ENCODE measurements at places on chromosomes 6 and 20.

GRCh38 chr6:92710048-92710447 lies 709.3 kb downstream of the EPHA7 start:
- no peak for DNase-seq

DNA sequence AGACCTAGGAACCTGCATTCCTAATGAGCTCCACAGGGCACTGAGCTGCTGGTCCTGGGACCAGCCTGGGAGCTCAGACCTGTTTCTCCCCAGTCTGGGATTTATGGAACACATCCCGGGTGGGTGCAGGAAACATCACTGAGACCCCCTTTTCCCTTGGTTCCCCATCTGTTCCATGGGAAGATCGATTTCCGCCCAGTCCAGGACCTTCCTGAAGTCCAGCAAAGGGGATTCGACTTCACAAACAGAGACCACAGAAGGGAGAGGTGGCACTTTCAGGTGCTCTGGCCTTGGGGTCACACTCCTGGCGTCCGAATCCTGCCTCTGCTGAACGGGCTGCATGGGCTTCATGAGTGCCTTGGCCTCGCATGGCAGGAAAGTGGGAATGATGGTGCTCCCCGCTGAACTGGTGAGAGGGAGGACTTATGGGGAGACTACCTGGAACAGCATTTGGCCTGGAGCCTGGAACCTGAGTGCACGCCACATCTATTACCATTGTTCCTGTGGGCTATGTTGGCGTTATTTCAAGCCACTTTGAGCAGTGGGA lies 296.3 kb downstream of the TAF4 start:
- DNase-seq, result no peak

DNA sequence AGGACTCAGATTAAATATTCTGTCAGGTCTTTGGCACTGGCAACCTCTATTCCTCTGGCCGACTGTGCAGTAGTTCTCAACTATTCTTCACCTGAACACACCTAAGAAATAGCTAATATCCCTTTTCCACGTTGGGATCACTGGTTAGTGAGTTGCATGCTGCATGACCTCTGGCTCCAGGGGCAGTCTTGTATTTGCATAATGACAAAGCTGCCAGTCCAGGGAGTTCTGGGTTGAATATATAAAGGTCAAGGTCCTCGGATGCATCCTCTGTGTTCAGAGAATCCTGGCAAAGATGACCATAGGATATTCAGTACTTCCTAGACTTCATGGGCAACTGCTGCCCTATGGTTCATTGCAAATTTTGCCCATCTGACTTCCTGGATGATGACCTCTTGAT lies 131.2 kb downstream of the DNAH8 start:
- no peak for DNase-seq

DNA sequence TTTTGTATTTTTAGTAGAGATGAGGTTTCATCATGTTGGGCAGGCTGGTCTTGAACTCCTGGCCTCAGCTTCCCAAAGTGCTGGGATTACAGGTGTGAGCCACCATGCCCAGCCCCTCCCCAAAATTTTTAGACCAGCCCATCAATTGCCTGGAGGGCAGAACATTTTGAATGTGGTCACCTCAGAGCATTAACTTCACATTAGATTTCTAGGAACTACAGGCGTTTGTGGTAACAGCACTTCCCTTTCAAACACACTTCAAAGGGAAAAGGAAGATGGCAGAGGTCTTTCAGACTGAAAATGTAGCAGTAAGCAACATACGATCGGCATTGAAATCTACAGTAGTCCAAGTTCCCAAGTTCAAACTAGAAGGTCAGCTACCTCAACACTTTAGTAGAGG lies 12.3 kb upstream of the SLA2 start:
- no peak for DNase-seq

DNA sequence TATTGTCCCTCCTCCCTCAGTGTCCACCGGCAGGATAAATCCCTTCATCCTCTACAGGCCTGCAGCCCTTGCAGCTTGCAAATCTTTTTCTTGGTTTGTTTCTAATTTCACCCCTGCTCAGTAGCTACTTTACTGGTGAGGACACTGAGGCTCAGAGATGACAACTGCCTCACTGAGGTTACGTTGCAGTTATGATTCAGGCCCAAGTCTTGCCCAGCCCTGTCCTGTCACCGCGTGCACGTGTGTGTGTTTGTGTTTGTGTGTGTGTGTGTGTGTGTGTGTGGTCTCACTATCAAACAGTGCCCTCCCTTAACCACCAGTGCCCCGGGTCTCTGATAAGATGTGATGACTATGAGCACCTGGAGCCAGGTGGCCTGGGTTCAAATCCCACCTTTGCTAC lies 21.1 kb downstream of the FAM110A start:
- DNase-seq, result no peak

DNA sequence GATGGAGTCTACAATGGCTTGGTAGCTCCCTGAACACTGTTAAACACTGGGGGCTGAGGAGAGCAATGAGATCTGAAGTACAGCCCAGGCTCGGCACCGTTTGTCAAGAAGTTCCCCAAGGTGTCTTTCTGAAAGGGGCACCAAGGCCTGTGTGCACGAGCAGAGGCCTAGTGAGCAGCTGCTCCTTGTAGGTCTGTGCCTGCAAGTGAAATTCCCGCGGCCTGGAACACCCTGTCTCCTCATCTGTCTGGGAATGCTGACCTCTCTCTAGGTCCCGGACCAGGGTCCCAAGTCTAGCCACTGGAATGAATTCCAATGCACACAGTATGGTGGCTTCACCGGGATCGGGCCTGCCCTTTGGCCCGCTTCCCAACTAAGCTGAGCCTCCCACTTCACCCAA lies 134.8 kb downstream of the FOXC1 start:
- no peak for DNase-seq

Data from activated CD4-positive, alpha-beta T cell treated with anti-CD3 and anti-CD28 coated beads for 1 hour (primary cell).